ENCODE measurements at places on chromosomes 13 and 19.
A peak's percentile ranks its signal among the peaks of the same experiment; 100 is the strongest.

GRCh38 chr19:53809518-53810186 is 14.5 kb downstream of the NLRP12 start:
- DNase-seq, result no peak

DNA sequence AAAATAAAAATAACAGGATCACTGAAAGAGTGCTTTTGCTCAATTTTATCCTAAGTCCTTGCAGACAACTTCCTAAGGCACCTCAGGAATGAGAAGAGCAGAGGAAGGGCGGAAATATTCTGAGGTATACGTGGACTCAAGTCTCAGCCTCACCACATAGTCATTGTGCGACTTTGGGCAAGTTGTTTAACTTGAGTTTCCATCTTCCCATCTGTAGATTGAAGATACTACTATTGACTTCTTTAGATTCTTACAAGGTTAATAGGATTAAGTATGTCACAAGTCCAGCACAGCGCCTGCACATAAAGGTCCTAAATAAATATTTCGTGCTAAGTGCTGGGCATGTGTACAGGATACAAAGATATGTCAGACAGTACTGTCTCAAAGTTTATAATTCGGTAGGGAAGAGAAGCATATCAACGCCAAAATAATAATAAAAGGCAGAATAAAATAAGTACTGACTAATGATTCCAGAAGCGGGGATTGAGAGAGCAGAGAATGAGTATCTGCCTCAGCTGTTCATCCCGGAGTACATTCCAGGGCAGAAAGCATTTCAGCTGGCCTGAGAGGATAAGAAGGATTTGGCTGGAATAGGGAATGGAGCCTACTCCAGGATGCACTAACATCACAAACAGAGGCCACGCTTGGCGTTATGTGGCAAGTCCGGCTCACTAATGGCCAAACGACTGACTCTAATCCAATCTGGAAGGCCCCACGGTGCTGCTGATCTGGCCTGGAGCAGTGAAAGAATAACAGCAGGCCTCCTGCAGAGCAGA is 139.7 kb downstream of the FLT1 start:
- no peak for DNase-seq

- DNase-seq, result no peak
Observed at GRCh38 chr13:70310396-70311119, 202.3 kb upstream of the KLHL1 start.

- no peak for DNase-seq
Observed at GRCh38 chr19:12956446-12957388, at the start of gene GADD45GIP1. Gene GADD45GIP1 (minus strand): TSS chr19:12957223. CDS start chr19:12957212, 11 bp downstream.

GRCh38 chr19:47021536-47022139 is 2.0 kb downstream of the NPAS1 start:
- DNase-seq, result no peak

DNA sequence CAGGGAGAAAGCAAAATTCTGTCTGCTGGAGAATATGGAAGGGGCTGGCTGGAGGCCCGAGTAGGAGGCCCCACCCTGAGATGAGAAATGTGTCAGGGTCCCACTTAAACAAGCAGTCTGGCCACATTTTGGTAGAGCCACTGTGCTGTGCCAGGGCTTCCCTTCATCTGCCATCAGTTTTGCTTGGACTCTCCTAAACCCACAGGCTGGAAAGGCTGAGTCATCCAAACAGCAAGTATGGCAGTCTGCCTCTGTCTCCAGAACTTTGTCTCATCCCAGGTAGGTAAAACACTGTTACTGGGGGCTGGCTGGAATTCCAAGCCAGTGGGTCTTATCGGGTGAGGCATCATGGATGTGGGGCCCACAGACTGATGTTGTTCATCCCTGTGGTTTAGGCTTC is 1390.6 kb downstream of the UQCRFS1 start:
- no peak for DNase-seq

GRCh38 chr19:55111238-55111831 is 6.1 kb downstream of the PPP1R12C start:
- no peak for DNase-seq

DNA sequence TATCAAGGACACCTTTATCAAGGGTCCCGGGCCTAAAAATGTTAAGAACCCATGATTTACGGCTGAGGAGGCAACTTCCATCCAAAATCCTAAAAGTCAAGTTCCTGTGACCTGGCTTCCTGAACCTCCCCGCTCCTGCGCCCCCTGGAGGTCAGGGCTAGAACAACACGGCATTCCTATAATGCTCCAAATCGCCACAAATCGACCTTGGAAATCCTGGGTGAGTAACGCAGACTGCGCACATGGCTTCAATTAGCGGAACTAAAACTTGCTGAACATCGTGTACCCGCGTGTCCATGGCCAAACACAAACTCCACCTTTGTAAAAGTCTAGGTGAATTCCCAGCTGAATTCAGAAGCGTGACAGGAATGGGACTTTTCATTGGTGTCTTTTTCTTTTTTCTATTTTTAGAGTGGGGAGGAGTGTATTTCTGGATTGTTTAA is 4.3 kb upstream of the C5AR1 start:
- peak; percentile 67 for DNase-seq

- peak; percentile 99 for DNase-seq
Observed at GRCh38 chr13:21069561-21070004, 8.2 kb upstream of the LATS2 start.

GRCh38 chr13:26948353-26948752 is 187.8 kb upstream of the GPR12 start:
- no peak for DNase-seq

GRCh38 chr13:32284927-32285632 is 30.1 kb downstream of the ZAR1L start:
- peak; percentile 21 for DNase-seq

DNA sequence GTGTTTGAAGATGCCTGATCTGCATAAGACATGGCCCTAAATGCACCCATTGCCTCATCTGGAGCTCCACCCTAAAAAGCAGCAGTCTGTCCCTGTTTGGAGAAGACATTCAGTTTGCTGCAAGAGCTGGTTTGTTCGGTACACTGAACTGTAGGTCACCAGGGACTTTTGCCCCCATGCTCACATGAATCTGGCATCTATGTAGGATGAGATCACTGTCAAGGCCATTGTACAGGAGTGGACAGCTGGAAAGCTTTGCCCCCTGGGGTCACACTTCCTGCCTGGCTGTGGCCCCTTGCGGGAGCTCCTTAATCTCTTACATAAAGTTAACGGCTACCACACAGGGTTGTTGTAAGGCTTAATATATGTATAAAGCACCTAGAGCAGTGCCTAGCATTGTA is 73.0 kb downstream of the IPO5 start:
- DNase-seq, result no peak

DNA sequence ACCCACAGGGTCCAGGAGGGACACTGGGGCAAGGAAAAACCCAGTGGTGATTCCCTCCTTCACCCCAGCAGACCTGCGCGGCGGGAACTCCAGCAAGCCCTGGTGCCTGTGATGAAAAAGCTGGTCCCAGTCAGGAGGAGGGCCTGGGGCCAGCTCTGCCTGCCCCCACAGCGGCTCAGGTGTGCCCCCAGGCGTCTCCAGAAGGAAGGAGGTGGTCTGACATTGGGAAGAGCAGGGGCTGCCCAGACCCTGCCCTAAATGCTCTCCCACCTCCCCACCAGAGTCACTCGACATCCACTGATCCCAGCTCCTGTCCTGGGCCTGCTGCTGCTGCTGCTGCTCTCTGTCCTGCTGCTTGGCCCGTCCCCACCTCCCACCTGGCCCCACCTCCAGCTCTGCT is 6.2 kb downstream of the PTH2 start:
- no peak for DNase-seq

- DNase-seq, result no peak
Observed at GRCh38 chr19:19459073-19459472, 53.6 kb downstream of the GATAD2A start.
